Ascending aorta (tissue), 2 donors: ENCODE measurements at places on chromosomes 4 and X. TPM values are rescaled to one million over a fixed set of nuclear protein-coding genes. Genes with fewer than 3 reads are reported as not detected.

GRCh38 chr4:103424853-103425252 is 226.7 kb upstream of the CENPE start:
- DNase-seq, result no peak

GRCh38 chr4:79620617-79621016 is 212.6 kb upstream of the GK2 start:
- DNase-seq, result no peak

Gene DRD5
- total RNA-seq, result not detected

DNA sequence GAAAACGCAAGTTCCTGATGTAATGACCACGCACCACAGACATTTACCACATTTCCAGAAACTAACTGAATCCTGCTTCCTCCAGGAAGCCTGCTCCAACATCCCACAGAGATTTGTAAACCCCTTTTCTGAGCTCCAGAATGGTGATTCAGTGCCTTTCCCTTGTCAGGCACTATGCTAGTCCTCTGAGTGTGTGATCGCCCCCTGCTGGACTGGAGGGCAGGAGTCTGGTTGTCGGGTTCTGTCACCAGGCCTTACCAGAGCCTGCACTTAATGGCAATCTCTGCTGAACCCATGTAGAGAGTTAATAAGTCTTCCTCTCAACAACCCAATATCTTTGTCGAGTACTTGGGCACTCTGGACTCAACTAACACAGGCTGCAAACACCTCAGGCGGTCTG is 14.5 kb upstream of the KDM5C start:
- DNase-seq, result no peak

DNA sequence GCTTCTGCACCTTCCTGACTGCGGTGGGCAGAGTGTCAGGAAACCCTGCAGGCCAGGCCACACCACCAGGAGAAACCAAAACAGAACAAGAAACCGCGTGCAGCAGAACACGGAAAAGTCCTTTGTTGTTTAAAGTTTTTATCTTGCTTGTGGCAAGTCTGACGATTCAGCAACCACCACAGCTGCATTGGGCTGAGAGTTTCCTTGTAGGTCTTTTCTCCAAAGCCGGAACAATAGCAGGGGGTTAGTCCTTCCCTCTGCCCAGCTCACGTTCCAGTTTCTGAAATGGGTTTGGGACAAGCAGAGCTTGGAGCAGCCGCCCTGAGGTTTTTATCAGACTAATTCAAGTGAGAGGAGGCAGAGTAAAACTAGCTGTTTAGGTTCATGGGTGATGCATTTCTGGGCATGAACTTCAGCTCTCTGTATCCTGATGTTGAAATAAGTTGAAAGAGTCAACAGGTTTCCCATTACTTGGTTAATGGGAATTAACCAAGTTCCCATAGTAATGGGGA is 216.9 kb downstream of the PTTG2 start:
- DNase-seq, result no peak

GRCh38 chr4:39687014-39687413 is 10.9 kb upstream of the UBE2K start:
- no peak for DNase-seq

GRCh38 chrX:2159393-2159792 is 341.4 kb downstream of the DHRSX start:
- no peak for DNase-seq

Gene CSTF2
- 1.1 TPM for total RNA-seq

Gene SH2D1A
- total RNA-seq, result not detected

DNA sequence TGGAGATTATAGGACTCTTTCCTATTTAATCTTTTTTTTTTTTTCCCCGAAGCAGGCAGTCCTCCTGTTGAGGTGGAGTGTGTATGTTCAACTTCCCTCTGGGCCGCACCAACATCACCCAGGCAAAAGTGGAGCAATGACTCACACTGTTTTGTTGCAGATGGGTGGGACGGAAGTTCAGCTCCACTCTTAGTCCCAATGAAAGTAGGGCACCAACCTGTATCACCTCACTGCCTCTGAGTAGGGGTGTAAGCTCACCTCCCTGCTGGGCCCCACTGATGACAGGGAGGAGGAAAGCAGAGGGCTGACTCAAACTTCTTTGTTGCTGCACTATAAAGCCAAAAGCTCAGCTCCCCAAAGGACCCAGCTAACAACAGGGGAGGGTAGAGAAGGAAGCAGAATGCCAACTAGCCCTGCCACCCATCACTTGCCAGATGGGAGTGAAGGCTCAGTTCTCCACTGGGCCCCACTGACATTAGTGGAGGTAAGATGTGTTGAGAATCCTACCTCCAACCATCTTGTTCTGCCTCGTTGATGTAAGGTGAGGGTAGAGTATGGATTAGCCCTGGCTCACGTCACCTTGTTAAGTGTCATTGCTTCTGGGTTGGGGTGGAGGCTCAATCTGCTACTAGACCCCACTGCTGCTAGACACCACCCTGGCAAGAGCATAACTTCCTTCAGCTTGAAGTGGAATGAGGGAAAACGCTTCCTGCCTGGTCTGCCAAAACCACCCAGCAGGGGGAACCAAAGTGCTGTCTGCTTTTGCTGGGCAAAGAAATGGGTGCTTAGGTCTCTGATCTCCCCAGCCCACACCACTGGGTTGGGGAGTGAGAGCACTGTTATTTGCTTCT is 14.1 kb downstream of the RPS6KA3 start:
- DNase-seq, result no peak

DNA sequence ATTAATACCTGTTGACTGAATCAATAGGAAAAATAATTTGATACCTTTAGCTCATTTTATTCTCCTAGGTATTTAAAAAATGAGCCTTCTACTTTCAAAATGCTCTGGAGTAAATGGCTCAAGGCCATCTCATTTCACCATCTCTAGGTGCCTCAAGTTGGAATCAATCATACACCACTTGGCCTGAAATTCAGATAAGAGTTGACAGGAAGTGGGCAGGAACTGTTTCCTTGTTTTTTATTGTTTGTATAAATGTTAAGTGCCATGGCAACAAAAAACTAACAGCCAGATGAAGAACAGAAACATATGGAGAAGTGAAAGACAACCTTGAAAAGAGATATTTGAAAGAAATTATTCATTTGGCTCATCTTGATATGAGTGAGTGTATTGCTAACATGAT is 12.4 kb downstream of the LIMCH1 start:
- DNase-seq, result no peak

DNA sequence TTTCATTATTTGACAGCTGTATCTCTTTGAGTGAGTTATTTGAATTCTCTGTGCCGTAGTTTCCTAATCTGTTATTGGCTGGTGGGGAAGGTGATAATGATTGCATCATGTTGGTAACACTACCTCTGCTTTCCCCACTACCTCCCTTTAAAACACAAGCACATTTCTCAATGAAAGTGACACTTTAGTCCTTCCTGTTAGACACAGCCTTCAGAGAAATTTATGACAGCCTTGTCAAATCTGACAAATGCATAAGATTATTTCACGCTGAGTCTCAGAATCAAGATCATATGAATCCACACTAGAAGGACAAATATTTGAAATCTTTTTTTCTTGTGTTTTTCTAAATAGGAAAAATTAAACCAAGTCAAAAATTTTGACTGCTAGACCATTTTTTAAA is 896.1 kb downstream of the CENPC start:
- DNase-seq, result no peak

DNA sequence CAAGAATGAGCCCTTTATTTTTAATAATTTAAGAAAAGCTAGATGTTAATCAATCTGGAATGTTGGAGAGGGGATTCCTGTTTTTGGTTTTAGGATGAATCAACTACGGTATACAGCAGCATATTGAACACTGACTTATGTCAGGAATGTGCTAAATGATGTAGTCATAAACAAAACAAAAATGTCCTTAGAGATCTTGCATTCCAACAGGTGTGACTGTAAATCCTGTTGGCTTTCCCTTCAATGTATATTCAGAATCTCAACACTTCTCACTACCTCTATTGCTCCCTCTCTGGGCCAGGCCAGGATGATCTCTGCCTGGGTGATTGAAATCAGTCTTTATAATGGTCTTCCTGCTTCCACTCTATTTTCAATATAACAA is 37.8 kb upstream of the BDH2 start:
- no peak for DNase-seq

DNA sequence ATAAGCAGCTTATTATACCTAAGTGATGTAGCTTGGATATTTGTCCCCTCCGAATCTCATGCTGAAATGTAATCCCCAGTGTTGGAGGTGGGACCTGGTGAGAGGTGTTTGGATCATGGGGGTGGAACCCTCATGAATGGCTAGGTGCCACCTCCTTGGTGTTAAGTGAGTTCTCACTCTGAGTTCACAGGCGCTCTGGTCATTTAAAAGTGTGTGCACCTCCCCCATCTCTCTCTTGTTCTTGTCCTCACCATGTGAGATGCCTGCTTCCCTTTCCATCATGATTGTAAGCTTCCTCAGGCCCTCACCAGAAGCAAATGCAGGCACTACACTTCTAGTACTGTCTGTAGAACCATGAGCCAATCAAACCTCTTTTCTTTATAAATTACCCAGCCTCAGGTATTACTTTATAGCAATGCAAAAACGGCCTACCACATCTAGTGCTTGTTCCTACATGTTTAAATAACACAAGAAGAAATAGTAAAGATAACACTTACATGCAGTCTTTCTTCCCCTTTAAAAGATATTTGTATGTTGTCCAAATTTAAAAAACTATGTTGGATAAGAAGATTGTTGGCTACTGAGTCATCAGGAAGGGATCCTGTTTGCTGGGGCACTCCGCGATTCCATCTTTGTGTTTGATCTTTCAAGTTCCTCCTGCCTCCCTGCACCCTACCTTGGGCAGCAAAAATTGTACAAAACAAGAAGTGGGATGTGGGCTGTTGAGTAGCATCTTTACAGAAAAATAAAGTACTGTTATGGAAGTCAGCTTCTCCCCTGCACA is 29.7 kb downstream of the PPP1R2C start:
- no peak for DNase-seq

Gene PPM1K
- total RNA-seq, result 17.0 TPM

GRCh38 chrX:10140264-10140663 is 16.5 kb upstream of the CLCN4 start:
- no peak for DNase-seq

- DNase-seq, result no peak
Measured at GRCh38 chr4:153704522-153704921, 20.4 kb downstream of the TLR2 start.

DNA sequence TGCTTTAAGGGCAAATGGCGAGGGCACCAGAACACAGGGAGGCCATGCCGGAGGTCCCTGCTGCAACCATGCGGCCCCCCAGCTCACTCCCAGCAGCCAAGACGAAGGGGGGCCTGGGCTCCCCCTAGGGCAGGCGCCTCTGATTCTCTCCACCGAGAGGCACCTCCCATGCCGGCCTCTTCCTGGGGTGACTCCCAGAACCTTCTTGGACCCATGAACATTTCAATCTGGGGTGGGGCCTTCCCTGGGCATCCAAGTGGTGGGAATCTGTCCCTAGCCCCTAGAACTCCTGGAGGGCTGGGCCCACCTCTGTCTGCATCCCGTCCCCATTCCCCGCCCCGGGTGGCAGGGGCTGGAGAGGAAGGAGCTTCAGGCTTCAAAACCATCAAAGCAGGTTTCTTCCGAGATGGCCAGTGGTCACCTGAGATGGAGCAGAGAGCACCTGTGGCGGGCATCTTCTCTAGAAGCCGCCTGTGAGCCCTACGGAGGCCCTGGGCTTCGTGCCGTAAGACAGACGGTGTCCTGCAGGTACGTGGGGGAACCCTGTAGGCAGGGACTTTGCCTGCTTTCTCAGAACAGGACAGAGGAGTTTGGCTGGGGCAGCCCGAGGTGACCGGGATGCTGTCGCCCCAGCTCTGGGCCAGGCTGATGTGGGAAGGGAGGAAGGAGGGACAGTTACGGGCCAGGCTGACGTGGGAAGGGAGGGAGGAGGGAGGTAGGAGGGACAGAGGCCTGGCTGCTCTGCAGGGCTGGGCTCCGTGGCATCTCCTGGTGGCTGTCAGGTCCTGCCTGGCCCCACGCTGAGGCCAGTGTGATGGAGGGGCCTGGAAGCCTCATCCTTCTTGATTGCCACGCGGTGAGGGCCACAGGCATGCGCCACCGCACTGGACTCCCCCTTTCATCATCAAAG is 6.8 kb upstream of the SLC25A6 start:
- DNase-seq, result no peak

- DNase-seq, result no peak
Measured at GRCh38 chr4:145099653-145100052, 1.5 kb downstream of the ABCE1 start.

Gene REPS2
- 4.7 TPM for total RNA-seq

- DNase-seq, result no peak
Measured at GRCh38 chr4:118774321-118774720, 61.6 kb downstream of the SEC24D start.

Gene PAGE2B
- total RNA-seq, result not detected

Gene PRRG3
- total RNA-seq, result not detected

DNA sequence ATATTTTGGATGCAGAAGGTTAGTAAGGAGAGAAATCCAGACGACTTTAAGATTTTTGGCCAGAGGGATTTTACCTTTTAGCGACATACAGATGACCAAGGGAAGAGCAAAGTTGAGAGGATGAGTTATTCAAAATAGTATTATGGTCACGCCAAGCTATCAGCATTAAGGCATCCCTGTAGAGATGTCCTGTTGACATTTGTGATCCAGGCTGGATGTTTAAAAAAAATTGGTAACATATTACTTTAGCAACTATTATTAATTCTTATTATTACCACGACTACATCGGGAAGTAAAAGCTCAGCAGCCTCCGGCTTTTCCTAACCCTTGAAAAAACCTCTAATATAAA is 562 bp upstream of the OSTC start:
- no peak for DNase-seq

DNA sequence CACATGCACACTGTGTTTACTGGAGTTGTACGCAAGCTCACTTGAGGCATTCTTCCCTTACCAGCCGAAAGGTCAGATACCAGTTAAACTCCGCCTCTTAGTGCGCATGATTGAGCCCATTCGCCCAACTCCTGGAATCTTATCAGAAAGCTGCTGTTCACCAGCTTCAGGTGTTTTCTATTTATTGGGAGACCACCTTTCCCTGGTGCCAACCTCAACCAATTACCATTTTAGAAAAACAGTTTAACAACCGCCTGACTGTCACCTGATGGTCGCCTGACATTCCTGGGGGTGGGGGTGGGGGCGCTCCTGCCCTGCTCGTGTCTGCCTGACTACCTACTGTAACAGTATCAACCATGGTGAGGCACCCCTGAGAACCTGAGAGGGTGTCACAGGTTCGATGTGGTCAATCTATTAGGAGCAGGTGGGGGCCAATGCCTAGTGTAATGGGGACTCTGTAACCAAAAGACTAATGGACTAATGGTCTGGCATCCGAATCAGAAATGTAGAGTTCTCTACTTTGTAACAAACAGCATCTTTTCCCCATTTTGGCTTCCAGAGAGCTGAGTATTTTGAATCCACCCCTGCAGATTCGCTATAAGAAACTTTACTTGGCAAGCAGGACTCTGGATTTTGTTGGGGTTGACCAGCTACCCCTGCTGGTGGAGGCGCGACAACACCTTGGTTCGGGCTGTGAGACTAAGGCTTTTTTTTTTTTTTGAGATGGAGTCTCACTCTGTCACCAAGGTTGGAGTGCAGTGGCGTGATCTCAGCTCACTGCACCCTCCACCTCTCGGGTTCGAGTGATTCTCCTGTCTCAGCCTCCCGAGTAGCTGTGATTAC is 58.2 kb upstream of the ZNF157 start:
- DNase-seq, result no peak
